NCI-H748 treated with DMSO at 0.1 percent for 48 hours (cell line): ENCODE measurements at places on chromosomes 5 and 9.

GRCh38 chr5:142013734-142014521, 1.1 kb upstream of the GNPDA1 start:
- no peak for DNase-seq

DNA sequence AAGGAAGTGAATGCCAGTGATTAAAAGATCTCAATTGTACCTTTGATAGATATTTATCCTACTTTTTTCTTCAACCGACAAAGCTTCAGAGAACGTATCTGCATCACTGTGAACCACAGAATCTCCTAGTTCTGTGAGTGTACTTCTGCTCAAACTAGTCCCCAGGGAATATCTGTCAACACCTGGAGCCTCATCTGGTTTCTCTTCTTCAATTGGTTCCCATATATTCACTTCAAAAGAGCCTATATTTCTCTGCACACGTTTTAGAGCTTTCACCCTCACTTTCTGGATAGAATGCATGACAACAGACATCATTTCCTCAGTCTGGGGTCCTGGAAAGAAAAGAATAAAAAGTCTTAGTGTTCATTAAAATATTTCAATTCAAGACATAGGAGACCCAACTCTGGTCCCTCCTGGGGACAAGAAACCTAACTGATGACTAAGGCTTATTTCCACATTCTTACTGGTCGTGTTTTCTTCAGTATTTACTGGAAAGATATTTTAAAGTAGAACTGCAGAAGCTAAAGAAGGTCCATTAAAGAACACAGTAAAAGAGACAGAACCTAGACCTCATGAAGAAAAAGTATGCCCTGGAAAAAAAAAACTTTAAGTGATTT, 64.3 kb downstream of the CPLANE1 start:
- DNase-seq: no peak

DNA sequence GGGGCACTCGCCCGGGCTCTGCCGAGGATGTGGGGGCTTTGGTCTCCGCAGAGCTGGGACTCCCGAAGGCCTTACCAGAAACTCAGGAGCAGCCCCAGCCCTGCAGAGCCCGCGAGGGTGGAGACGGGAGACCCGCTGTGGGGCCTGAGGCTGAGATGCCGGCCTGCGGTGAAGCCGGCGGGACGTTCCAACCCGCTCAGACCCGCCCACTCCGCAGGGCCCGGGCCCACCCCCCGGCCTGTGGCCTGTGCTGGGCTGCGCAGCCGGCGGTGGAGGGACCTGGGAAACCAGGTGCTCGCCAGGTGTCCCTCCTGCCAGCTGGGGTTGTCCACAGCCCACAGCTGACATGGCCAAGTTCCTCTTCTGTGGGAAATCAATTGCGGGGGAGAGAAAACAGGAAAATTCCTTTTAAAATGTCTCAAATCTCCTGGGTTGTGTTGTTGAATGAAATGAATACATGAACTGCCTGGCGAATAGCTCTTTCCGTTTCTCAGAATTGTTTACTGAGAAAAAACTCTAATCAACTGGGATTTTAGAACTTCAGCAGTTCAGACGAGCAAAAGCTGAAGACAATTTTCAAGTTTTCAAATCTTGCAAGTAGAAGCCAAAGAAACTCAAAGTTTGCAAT, 49.0 kb upstream of the IRX4 start:
- DNase-seq: no peak

DNA sequence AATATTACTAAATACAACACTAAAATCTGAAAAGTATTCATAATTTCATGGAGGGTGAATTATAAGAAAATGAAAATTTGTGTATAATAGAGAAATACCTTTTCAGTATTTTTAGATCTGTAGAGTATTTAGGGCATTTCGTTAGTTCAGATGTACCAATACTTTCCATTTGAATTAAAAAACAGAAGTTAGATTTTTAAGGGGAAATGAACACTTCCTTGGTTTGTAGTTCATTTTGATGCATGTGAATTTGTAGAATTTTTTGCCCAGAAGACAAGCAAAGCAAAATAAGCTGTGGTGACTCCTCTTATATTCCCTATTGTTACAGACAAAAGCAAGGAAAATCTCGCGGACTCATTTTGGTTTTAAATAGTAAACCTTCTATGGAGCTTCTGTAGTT, 209.0 kb upstream of the RPS23 start:
- no peak for DNase-seq

DNA sequence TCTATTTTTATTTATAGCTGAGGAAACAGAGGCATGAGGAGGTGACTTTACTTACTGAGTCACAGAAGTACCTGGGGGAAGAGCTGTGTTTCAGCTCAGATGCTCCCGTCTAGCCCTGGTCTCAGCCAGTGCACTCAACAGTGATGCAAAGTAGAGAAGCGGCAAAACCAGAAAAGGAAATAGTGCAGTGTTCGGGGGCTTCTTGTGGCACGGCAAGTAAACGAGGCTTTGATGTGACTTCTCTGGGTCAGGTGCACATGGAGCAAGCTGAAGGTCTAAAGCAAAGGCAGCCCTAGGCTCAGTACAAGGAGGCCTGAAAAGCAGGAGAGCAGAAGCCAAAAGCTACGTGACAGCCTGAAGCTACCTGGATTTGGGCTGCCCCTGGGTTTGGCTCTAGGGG, 526.7 kb upstream of the ADAMTS16 start:
- DNase-seq: no peak

GRCh38 chr9:133518200-133518599, 6.6 kb downstream of the MYMK start:
- no peak for DNase-seq

DNA sequence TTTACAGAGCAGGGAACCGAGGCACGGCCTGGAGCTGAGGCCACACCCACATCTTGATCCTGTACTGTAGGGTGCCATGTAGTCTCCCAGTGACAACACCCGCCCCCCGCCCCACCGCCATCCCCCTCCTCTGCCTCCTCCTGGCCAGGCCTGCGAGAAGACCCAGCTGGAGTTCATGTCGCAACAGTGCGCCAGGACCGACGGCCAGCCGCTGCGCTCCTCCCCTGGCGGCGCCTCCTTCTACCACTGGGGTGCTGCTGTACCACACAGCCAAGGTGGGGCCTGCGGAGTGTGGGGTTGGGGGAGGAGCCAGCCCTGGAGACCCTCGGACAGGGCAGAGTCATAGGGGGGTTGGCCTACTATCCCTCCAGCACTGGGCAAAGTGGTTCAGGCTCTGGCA, 14.5 kb downstream of the ADAMTS13 start:
- DNase-seq: no peak

DNA sequence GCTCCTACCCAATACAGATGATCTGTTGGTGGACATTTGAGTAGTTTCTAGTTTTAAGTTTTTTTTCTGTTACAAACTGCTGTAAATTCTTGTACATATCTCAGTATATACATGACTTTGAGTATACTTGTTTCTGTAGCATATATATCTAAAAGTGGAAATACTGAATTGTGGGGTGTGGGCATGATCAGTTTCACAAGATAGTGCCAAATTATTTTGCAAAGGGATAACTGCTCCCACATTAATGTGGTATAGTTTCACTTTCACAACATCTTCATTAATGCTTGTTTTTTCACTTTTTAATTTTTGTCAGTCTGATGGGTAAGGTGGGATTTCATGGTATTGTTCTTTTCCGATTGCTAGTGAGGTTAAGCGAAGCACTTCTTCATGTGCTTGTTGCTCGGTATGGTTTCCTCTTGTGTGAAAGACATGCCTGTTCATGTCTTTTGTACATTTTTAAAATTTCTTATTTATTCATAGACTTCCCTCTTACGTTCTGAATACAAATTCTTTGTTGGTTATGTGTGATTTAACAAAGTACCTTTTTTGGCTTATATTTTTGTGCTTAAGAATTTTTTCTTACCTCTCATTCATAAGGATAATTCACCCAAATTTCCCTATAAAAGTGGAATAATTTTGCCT, 103.5 kb downstream of the CDC42SE2 start:
- DNase-seq: no peak

DNA sequence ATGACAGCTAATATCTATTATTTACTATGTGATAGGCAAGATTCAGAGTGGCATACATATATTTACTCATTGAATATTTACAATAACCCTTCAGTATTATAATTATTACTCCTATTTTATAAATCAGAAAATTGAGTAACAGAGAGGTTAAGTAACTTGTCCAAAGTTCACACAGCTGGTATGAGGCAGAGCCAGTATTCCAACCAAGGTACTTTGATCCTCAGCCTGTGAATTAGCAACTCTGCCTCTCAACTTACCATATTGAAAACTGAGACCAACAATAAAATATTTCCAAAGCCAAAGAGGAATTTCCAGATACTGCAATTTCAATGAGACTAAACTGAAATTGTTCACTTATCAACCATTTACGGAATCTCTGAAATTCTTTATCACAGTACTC, 67.9 kb upstream of the TSLP start:
- DNase-seq: no peak

DNA sequence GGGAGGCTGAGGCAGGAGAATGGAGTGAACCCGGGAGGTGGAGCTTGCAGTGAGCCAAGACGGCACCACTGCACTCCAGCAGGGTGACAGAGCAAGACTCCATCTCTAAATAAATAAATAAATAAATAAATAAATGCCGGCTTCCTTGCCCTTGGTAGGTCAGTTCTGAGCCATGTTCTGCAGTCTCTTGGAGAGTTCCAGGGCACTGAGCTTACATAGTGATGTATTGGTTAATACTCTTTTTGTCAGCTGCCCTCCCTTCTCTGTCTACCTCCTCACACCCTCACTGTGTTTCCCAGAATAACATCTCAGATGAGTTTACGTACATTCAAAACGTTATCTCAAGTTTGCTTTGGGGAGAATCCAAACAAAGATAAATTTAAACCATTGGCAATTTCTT, 45.2 kb upstream of the FER start:
- no peak for DNase-seq

GRCh38 chr5:88952996-88953643, 70.1 kb upstream of the MEF2C start:
- peak; percentile 34 for DNase-seq

GRCh38 chr9:116952436-116952810, 265.3 kb downstream of the TRIM32 start:
- DNase-seq: no peak

DNA sequence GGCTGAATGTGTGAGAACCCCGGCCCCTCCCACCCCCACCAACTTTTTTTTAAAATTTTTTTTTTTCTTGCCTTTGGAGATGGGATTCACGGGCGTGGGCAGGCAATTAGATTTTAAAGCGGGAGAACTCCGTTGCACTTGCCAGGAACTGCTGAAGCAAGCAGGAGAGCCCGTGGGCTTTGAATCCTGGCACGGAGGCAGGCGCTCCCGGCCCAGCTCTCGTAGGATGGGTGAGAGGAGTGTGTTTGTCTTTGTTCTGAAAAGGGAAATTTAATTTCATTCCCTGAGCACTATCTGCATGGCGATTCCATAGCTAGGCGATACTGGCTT, 54.3 kb upstream of the BOD1 start:
- DNase-seq: no peak

- DNase-seq: no peak
Measured at GRCh38 chr5:179409806-179410205, 64.5 kb upstream of the ADAMTS2 start.

- no peak for DNase-seq
Measured at GRCh38 chr5:91150234-91150633, 232.9 kb downstream of the ARRDC3 start.

- no peak for DNase-seq
Measured at GRCh38 chr5:72363166-72363802, 43.1 kb downstream of the PTCD2 start.

GRCh38 chr5:74355041-74355824, 285.3 kb downstream of the ENC1 start:
- DNase-seq: no peak

GRCh38 chr5:135399794-135400542, 937 bp upstream of the MACROH2A1 start:
- DNase-seq: no peak

GRCh38 chr5:176426876-176427275, 10.5 kb upstream of the CLTB start:
- no peak for DNase-seq

GRCh38 chr5:142544946-142545649, 140.8 kb downstream of the FGF1 start:
- DNase-seq: no peak

GRCh38 chr9:107103621-107104020, 179.5 kb upstream of the RAD23B start:
- DNase-seq: no peak

GRCh38 chr5:180154821-180155364, 54.1 kb downstream of the RASGEF1C start:
- no peak for DNase-seq

GRCh38 chr9:93100276-93100636, 4.2 kb downstream of the CARD19 start:
- no peak for DNase-seq

DNA sequence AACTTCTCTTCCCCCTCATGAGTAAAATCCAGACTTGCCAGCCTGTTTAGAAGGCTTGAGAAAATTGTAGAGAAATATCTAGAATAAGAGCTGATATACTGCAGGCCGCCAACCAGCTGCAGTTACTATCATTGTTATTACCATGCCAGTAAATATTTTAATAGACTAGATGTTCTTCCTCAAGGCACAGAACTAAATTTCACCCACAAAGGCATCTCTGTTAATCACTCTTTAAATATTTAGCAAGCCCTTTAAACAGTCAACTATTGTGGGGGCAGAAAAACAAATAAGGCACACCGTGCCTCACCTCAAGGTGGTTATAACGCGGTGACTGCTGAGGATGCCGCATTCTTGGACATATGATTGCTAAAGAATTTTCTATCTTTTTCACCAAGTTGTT, 147.0 kb downstream of the SPOCK1 start:
- DNase-seq: no peak

DNA sequence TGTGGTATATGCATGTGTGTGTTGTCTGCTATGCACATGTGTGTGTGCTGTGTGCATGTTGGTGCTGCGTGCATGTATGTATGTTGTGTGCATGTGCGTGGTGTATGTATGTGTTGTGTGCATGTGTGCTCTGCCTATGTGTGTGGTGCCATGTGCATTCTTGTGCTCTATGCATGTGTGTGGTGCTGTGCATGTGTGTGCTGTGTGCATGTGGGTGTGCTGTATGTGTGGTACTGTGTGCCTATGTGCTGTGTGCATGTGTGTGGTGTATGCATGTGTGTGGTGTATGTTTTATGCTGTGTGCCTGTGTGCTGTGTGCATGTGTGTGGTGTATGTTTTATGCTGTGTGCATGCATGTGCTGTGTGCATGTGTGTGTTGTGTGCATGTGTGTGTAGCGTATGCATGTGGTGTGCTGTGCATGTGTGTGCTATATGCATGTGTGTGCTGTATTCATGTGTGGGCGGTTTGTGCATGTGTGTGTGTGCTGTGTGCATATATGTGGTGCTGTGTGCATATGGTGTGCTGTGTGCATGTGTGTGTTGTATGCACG, 4.7 kb upstream of the RASGEF1C start:
- DNase-seq: no peak

- DNase-seq: no peak
Measured at GRCh38 chr5:135493406-135494180, 41.4 kb upstream of the TIFAB start.

GRCh38 chr9:122213589-122214413, 15.0 kb downstream of the LHX6 start:
- peak; percentile 86 for DNase-seq

- no peak for DNase-seq
Measured at GRCh38 chr5:171311322-171312077, 2.5 kb downstream of the TLX3 start.

- no peak for DNase-seq
Measured at GRCh38 chr5:34603378-34603777, 52.8 kb upstream of the RAI14 start.
